Fibroblast of the aortic adventitia (primary cell): ENCODE measurements at places on chromosomes 4 and X.

DNA sequence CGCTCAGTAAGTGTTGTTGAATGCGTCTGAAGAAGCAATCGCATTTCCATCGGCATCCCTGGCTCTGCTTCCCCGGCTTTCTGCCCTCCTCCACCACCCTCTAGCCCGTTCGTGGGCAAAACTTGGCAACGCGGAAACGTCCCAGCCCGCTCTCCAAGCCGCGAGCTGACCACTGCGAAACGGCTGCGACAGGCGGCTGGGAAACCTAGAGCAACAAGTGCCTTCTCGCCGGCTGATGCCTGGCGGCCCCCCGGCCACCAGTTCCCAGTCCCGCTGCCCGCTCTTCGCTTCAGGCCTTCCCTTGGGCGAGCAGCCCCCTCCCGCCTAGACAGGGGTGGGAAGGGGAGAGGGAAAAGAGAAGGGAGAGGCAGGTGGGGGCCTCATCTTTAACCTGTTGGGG, 837 bp downstream of the CITED1 start:
- no peak for DNase-seq

GRCh38 chrX:71945237-71945805, 34.7 kb downstream of the NHSL2 start:
- DNase-seq: no peak

- no peak for DNase-seq
Observed at GRCh38 chrX:57915680-57916079, 5.4 kb upstream of the ZXDA start.

GRCh38 chr4:7427831-7428260, 6.9 kb downstream of the PSAPL1 start:
- no peak for DNase-seq

GRCh38 chr4:142728233-142728632, 117.9 kb downstream of the INPP4B start:
- DNase-seq: no peak

DNA sequence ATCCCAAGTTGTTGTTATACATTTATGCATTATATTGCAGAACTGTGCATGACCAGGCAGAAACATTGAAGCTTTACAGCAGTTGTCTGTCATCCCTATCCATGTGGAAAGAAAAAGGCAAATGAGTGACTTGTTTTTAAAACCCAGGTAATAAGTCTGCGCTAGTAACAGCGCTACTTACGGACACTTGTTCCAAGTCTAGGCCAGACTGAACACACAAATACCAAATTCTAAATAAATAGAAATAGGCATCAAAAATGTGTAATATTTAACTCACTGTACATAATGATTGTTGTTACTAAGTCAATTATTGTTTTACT, 548 bp upstream of the MAML3 start:
- no peak for DNase-seq

DNA sequence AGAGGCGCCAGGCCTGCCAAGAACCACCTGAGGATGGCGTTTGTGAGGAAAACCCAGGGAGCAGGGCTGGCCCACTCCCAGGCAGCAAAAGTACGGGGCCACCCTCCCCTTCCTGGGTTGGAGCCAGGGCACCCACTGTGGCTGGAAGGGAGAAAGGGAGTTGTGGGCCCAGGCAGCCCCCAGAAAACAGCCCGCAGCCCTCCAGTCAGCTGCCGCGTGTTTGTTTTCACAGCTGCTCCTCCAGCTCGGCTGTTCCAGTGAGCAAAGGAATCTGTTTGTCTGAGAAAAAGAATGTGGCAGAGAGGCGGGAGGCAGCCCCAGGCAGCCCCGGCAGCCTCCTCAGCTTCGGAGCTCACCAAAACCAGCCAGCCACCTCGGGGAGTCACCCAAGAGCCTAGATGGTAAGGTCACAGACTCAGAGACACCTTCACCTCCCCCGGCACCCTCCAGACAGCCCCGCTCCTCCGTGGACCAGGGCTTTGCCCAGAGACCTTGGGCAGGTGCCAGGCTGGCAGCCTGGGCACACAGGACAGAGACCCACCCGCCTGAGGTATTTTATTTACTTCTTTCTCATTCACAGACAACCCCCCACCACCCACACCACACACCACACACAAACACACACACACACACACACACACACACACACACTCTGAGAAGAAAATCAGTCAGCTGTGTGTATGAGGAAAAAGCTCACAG, 338.1 kb downstream of the BCOR start:
- DNase-seq: peak; percentile 62

DNA sequence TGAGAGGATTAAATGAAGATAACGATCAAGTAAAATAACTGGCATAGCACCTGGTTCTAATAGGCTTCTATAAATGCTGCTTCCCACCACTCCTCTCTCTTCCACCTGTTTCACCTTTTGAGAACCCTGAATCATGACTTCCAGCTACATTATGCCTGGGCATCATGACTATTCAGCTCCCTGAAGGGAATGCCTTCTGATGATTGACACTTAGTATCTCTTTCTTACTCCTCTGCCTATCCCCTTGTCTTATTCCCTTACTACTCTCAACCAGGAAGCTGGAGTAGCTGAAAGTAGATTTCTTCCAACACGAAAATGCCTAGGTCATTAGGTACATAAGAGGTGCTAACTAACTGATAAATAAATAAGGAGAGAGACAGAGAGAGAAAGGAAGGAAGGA, 24.7 kb upstream of the CXCL8 start:
- no peak for DNase-seq

DNA sequence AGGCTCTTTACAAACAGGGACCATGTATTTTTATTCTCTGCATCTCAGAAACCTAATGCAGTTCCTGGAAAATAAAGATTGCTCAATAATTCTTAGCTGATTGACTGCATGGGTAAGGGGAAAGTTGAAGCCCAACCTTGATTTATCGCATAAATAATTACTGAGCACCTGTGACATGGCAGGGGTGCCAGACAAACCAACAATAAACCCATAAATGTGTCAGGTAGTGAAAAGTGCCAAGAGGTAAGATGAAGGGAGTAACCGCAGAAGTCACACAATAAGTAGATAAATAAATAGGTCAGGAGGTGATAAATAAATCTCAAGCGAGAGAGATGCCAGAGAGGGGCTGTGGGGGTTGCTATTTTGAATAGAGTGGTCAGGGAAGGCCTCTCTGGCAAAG, 20.1 kb upstream of the AP1S2 start:
- no peak for DNase-seq

DNA sequence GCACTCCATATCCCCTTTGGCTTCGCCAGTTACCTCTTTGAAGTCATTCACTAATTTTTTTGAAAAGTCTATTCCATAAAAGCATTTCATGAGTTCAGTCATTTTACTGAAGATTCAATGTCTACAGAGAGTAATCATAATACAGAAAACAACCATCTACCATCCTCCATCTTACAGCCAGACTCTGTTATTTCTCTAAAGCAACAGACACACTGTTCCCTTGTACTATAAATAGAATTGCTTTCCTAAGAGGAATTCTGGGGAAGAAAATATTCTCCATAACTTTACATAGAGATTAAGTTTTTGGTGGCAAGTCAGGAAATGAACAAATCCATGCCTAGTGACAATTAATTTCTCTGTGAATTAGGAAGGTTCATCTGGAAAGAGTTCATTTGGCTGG, 37.0 kb downstream of the XK start:
- no peak for DNase-seq

GRCh38 chrX:350148-350533, 31.5 kb upstream of the GTPBP6 start:
- no peak for DNase-seq

GRCh38 chr4:71584585-71584984, 199.3 kb downstream of the GC start:
- DNase-seq: no peak

DNA sequence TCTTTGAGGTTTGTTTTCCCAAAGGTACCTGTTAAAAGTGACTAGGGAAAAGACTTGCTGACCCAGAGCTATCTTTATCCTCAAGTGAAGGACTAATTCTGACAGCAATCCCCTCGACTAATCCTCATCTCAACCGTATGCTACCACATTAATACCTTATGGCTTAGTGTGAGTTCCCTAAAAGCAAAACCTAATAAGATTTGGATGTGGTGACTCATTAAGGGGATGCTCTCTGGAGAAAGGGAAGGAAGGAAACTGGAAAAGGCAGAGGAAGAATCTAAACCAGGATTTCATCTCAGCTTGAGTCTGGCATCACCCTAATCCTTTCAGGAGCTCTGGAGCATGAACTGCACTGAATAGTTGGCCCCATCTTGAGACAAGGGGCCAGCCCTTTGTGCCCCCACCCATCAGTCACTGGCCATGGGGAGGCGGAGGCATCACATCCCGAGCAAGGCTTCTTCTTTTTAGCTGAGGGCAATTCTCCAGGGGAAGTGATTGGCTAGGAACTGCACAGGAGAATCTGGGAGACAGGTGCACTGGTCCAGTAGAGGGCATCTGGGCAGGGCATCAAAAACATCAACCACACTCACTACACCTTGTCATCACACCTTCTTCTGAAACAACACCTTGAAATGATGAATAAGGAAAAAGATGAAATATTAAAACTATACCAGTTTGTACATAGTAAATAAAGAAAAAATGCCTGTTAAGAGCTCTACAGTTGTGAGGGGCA, 6.9 kb upstream of the BBS7 start:
- DNase-seq: no peak

DNA sequence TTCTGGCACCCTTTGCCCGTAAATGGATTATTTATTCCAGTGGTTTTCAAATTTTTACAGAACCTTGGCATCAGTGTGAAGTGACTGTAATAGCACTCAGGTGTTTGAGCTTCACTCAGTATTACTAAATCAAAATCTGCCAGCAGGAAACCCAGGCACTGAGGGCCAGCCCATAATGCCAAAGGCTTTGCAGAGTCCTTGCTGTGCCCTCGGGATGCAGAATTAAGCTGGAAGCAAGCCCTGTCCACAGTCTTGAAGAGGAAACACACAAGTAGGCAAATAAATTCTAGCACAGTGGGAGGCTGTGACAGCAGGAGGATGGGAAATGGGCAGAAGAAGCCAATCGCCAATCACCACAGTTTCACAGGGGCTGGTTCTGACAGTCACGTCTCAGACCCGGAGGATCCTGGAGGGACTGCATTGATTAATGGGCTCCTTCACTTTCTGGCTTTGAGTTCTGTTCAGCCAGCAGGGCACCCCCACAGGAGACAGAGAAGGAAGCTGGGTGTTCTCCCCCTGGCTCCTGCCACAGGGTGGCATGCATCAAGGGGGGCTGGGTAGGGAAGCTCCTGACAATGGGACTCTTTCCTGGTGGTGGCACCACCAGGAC, 138.8 kb downstream of the MTNR1A start:
- no peak for DNase-seq

DNA sequence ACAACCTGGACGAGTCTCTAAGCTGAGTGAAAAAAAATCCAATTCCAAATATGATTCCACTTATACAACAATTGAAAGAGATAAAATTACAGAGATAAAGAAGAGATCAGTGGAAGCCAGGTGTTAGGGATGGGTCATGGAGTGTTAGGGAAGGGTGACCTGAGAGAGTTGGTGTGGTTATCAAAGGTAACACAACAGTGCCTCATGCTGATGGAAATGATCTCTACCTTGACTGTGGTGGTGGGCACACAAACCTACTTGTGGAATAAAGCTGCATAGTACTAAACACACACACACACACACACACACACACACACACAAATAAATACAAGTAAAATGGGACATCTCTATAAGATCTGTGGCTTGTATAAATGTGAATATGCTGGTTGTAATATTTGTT, 26.0 kb downstream of the BEND2 start:
- no peak for DNase-seq

GRCh38 chr4:2295500-2295899, 33.6 kb upstream of the MXD4 start:
- no peak for DNase-seq

DNA sequence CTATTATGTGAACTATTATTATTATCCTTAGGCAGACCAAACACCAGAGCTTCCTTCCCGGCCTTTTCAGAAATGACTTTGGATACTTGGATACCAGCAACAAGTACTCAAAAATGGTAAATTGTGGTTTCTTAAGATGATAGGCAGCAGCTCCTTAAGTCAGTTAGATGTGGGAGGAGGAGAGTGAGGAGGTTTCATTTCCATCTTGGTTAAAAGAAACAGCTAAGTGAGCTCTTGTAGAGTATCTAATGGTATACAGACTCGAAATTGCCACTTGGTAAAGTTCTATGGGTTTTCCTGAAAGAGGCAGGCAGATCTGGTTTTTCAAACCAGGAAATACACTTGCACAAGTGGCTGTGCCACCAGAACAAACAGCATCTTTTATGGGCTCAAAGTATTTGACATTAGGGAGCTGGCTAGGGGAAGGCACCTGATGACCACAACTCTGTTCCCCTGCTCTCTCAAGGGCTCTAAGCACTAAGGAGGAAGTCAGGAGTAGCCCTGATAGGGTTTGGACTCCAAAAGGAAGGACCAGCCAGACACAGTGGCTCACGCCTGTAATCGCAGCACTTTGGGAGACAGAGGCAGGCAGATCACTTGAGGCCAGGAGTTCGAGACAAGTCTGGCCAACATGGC, 130.9 kb downstream of the TMEM164 start:
- no peak for DNase-seq

- peak; percentile 64 for DNase-seq
Observed at GRCh38 chrX:10173331-10173900, 16.6 kb downstream of the CLCN4 start.

DNA sequence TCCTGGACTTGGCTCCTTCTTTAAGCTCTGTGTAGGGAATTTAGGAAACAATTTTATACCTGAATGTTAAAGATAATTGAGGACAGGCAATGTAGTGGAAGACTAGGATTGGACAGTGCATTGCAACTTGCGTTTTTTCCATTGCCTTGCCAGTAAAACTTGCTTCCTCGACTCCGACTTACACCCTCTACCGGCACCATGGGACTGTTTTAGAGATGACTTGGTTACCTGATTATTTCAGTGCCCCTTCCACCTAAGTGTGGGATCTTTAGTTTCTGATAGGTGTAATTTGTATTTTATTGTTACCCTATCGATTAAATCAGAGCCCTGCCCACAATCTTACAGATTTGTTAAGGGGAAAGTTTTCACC, 1.2 kb downstream of the PRPS1 start:
- peak; percentile 41 for DNase-seq
